Regular cardiac myocyte (primary cell): ENCODE measurements at places on chromosomes 2 and 18. TPM values are rescaled to one million over a fixed set of nuclear protein-coding genes. Genes with fewer than 3 reads are reported as not detected.

EDAR gene
- not detected in 2 replicates for total RNA-seq

SIX3 gene
- total RNA-seq = not detected in 2 replicates

LCT gene
- under 0.01 TPM in 1 of 2 replicates, not detected in the other for total RNA-seq

HOXD8 gene
- 0.38 and 0.85 TPM in 2 replicates for total RNA-seq

XDH gene
- 0.28 and 0.38 TPM in 2 replicates for total RNA-seq
